ENCODE measurements at places on chromosomes 12 and 14.

DNA sequence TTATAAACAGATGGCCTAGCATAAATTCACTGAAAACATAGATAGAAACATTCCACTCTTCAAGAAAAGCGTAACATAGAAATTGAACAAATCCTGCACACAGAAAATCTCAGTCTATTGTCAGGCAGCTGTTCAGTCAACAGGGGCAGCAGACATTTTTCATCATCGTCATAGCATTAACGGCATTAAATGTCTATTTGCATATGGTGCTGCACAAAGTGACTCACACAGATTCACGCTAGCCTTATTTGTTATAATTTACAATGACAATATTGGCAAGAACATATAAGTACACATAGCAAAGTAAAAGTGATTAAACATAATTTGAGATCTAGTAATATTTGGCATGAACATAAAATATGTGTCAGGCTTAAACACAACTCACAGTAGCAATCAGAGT lies 95.7 kb downstream of the CEP128 start:
- no peak for DNase-seq

- no peak for DNase-seq
Observed at GRCh38 chr14:51248016-51248987, 8.3 kb downstream of the TMX1 start.

- no peak for DNase-seq
Observed at GRCh38 chr14:35335388-35336092, 43.4 kb downstream of the PSMA6 start.

- DNase-seq, result no peak
Observed at GRCh38 chr14:75016815-75017214, 14.1 kb downstream of the EIF2B2 start.

- no peak for DNase-seq
Observed at GRCh38 chr14:73476451-73476931, 14.2 kb upstream of the RIOX1 start.

DNA sequence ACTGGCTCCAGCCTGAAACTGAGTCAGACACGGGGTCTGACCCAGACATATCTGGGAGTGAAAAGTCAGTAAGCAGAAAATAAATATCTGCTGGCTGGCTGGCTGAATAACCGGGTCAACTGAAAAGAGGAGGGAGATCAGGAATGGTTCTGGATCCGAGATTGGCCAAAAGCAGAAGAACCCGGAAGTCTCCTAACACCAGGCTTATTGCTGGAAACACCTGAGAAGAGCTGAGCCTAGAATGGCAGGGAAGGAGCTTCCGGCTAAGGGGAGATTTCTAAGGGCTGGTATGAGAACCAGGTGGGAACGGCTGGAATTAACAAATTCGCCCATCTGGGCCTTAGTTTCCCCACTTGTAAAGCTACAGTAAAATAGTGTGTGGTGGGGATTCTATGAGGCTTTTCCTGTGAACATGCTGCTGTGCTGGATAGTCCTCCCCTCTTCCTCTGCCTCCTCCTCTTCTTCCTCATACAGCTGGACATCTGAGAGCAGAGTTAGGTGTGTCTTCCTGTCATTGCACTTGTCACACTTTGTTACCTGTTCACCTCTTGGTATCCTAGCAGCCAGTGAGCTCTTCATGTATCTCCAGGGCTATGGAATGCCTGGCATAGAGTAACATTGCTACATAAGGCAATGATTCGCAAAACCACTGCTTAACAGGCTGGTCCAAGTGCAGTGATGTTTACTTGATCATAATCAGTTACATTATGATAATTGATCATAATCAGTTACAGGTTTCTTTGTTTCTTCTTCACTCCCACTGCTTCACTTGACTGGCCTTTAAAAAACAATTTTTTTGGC lies 2.0 kb upstream of the SHMT2 start:
- no peak for DNase-seq

- no peak for DNase-seq
Observed at GRCh38 chr14:102481791-102482238, 27.8 kb downstream of the ANKRD9 start.

- no peak for DNase-seq
Observed at GRCh38 chr12:97575403-97576193, 113.0 kb downstream of the RMST start.

GRCh38 chr12:75345531-75345930 lies 11.1 kb downstream of the GLIPR1L1 start:
- DNase-seq, result no peak

DNA sequence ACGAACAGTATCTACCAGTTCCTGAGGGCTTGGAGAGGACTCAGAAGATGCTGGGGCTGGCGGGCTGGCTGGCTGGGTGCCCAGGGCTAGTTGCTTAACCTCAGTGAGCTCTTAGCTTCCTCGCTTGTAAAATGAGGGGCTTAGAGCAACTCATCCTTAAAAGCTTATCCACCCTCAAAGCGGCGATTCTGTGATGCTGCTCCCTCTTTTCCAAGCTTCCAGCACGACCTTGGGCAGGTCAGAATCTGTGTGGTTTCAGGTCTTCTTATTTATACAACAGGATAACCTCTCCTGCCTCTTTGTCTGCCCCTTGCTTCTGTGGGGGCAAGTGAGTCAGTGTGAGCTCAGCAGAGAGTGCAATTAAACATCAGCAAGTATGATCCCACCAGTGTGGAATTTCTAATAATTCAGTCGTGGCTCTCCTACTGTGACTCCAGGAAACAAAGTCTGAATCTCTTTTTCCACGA lies 281.8 kb downstream of the KSR2 start:
- no peak for DNase-seq

DNA sequence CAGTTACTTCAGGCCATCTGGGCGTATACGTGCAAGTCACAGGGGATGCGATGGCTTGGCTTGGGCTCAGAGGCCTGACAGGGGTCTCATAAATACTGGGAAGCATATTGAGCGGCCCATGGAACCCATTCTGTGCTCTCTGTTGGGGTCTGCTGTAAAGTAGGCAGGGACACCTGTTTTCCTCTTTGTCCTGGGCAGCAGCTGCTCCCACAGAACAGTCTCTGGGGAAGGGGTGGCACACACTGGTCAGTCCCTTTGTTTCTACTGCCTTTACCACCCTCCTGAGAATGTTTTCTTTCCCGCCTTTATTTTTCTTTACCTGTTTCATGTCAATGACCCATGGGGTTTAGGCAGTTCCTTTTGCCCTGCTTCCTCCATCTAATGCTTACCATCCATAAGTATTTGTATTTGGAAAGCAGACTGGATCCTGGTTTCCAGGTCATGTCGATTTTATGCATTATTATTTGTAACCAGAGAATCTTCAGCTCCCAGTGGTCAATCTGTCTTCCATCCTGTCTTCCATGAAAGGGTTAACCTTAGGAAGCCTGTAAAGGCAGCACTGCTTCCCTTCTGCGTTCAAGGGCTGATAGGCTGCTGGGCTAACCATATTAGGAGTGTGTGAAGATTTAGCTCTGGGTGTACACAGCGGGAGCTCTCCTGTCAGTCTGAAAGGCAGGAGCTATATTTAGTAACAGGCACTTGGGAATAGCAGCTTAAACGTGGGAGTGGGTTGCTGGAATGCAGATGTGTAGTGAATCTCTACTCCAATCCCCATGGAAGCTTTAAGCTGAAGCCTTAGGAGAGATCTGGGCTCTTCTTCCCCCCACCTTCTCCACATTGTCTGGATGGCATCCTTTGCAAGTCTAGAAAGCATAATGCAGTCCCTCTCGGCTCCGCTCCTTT lies 124.0 kb downstream of the DYRK2 start:
- no peak for DNase-seq

DNA sequence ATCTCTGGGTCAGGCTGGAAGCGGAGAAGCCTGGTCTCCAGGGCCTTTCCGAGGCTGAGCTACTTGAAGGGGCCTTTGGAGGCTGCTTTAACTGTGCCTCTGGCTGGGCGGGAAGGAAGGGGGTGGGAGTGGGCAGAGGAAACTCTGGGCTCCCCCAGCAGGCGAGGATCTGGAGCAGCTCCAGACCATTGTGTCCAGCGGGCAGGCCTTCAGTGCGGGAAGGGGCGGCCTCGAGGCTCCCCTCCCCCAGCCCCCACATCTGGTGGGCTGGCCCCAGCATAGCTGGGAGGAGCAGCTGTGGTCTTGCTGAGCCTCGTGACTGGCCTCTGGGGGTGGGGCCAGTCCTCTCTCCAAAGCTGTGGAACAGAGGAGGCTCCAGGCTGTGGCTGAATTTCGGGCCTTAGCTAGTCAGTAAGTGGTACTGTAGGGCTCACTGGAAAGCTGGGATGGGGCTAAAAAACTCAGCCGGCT lies 3.4 kb downstream of the TAMALIN start:
- DNase-seq, result no peak

GRCh38 chr12:6361834-6362233 lies 13.5 kb downstream of the SCNN1A start:
- no peak for DNase-seq

- no peak for DNase-seq
Observed at GRCh38 chr12:29961231-29961630, 177.5 kb upstream of the TMTC1 start.

DNA sequence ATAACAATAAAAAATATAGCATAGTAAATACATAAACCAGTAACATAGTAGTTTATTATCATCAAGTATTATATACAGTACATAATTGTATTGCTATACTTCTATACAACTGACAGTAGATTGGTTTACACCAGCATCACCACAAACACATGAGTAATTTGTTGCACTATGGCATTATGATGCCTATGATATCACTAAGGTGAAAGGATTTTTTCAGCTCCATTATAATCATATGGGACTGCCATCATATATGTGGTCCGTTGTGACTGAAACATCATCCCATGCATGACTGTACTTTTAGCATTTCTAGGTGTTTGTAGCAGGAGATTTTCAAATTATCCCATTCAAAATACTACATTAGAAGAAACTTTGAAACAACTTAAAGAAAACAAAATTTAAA lies 77.8 kb downstream of the IFT81 start:
- DNase-seq, result no peak

- DNase-seq, result no peak
Observed at GRCh38 chr12:94276725-94277124, 128.3 kb downstream of the PLXNC1 start.

Data from stimulated activated CD8-positive, alpha-beta memory T cell treated with anti-CD3 and anti-CD28 coated beads, Interleukin-4, amount 100 ng/mL, for 4 hours (primary cell).